ENCODE measurements at places on chromosomes 7 and 10.

- no peak for DNase-seq
These were observed 31.9 kb upstream of the NEUROD6 start for GRCh38 chr7:31372231-31372959.

GRCh38 chr7:137475966-137476365 is 132.4 kb upstream of the PTN start:
- DNase-seq: no peak

DNA sequence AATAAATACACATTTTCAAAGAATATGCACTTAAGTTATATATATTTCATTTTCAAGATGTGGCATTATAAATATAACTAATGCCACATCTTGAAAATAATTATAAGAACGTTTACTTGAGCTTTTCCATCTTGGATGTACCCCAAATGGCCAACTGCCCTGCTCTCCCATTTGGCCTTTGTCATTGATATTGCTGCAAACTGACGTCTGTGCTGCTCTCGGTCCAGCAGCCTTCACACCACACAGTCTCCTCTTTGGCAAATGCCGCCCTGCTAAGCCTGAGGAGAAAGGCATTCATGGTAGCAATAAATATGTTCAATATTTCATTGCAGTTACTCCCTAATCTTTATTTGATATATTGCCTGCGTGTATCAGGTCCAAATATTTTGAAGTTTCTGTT is 384.6 kb upstream of the ADARB2 start:
- no peak for DNase-seq

DNA sequence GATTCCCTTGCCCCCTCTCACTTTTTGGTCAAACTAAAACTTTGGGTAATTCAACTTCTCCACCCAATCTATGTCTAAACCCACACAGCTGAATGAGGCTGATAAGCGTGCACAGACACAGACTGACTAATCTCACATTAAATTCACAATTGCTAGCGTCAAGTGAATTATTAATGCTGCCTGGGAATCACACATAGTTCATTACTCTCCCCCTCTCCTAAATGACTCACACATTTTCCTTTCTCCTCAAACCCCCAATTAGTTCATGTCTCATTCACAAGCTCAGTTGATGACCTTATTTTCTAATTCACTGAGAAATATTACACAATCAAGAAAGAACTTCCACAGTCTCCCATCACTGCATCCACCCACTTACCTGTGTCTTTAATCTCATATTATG is 14.5 kb downstream of the KLF14 start:
- no peak for DNase-seq

GRCh38 chr7:118158766-118159165 is 25.2 kb upstream of the LSM8 start:
- DNase-seq: no peak

- no peak for DNase-seq
These were observed 299.4 kb downstream of the CRPPA start for GRCh38 chr7:16121876-16122390.

DNA sequence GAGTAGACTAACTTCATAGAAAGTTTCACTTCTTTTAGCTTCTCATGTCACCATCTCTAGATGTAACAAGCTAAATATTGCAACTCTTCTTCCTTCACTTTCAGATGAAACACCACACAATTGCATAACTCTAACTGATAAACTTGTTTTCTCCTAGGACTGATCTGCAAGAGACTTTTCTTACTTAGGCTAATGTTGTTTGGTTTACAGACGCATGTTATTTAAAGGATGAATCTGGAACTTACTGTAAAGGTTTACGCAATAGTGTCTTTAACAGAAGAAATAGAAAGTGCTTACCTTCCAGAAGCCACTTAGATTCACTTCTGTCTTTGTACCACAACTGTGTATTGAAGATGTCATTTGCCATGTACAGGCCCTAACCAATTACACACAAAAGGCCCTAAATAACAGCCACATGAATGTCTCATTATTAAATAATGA is 22.1 kb upstream of the ZC3HAV1 start:
- DNase-seq: peak; percentile 76
